Islet precursor cell (in vitro differentiated cells): ENCODE measurements at places on chromosomes 1 and 21.

- peak; percentile 99 for DNase-seq
These were observed 958 bp upstream of the CKS1B start for GRCh38 chr1:154973344-154974101.

DNA sequence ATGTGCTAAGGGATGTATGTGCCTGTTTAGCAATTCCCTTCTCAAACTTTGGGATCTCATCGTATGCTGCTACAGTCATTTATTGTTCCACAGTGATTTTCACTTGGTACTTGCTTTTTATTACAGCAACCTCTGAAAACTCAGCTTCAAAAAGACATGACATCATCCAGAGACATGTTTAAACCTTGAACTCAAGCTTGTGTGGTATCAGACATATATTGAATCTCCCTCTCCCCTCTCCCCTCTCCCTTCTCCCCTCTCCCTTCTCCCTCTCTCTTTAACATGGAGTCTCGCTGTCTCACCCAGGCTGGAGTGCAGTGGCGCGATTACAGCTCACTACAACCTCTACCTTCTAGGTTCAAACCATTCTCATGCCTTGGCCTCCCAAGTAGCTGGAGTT, 19.5 kb upstream of the TUT4 start:
- no peak for DNase-seq

DNA sequence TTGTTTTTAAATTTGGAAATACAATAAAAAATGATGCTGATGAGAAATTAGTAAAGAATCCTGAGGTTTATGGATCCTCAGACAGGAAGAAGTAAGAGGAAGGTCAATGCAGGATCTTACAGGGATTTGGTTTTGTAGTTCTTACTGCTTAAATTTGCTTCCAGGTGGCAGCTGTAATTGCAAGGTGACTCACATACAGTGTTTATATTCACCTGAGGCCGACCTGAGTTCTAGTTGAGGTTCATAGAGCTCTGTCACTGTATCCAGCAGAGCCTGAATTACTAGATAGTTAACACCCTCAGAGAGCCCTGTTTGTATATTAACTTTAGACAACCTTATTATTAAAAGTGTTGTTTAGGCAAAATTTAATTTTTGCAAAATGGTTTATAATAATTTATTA, 1.4 kb upstream of the WDR26 start:
- no peak for DNase-seq

DNA sequence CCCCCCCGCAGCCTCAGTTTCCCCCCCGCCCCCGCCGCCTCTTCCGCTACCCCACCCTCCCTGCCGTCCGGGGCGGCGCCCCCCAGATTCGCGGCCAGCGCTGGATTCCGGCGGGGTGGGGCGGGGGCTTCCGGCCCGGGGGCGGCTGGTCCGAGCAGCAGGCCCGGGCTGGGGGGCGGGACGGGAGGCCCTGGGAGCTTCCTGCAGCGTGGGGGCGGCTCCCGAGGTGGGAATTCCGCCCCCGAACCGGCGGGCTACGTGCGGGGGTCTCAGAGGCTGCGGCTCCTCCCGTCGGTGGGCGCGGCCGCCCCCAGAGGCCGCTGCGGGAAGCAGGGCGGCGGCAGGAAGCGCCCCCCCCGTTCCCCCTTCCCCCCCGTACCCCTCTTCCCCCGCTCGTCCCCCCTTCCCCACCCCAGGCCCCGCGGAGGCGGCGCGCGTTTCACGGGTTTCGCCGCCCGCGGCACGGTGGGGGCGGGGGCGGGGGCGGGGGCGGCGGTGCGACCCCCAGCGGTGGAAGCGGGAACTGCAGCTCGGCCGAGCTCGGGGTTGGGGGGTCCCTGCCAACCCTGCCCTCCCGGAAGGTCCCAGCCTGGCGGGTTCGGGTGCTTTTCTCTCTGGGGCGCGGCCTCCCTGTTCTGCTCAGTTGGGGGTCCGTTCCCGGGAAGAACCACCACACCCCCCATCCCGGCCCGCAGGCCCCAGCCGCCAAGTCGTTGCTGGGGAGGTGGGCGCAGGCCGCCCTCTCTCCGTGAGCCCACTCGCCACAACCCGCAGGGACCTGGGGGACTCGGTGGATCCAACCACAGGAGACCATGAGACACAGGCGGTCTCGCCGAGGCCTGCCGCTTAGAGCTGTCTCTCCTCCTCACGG, 76.3 kb downstream of the MORN1 start:
- DNase-seq, result peak; percentile 87

DNA sequence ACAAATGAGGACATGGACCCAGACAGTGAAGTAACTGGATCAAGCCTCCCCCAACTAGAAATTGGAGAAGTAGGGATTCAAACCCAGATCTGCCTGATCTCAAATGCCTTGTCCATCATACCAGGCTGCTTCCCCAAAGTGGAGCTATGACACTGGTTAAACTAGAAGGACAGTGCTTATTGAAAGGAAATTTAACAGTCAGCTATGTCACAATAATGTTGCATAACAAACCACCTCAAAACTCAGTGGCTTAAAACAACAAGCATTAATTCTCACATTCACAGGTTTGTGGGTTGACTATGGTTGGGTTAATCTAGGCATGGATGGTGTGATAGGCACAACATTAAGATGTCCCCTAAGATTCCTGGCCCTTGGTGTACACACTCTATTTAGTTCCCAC, 107.1 kb downstream of the TAS1R2 start:
- no peak for DNase-seq

DNA sequence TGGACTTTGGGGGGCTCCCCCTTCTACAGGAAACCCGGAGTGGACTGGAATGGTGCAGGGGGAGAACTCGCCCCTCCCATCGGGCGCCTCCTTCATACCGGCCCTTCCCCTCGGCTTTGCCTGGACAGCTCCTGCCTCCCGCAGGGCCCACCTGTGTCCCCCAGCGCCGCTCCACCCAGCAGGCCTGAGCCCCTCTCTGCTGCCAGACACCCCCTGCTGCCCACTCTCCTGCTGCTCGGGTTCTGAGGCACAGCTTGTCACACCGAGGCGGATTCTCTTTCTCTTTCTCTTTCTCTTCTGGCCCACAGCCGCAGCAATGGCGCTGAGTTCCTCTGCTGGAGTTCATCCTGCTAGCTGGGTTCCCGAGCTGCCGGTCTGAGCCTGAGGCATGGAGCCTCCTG, at the start of gene TNFRSF14:
TSS of gene TNFRSF14 (plus strand) at position 95 of the 401 bp plus-strand sequence. CDS start at position 389, 294 bp downstream.
- no peak for DNase-seq
